ENCODE measurements at places on chromosomes 3 and 15.

GRCh38 chr3:140319739-140320138 lies 358.1 kb upstream of the TRIM42 start:
- DNase-seq: no peak

DNA sequence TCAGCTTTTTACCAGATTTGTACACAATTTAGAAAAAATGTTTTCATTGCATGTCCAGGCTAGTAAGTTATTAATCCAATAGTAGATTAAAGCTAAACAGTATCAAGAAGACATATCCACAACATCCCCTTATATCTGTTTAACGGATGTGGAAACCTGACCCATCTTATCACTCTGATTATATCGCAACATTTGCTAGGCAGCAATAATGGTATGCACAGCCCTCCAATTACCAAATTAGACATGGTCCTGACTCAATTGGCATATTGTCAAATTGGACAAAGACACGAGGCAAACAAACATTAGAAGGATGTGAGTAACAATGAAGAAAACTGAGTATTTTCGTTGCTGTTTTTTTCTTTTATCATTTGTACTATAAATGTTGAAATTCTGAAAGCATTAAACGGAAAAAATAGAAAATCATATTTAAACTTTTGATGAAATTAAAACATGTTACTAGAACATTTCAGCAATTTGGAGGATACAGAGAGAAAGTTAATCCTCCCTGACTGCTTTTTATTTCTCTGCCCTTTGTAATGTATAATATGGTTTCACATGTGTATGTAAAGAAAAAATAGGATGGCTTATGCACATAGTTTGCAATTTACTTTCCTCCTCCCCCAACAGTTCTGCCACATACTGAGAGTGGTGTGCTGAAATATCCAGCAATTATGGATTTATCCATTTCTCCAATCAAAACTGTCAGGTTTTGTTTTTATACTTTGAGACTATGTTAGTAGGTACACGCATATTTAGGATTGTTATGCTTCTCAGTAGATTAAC lies 633.7 kb downstream of the ZIC1 start:
- no peak for DNase-seq

GRCh38 chr15:89776274-89777072 lies at the start of gene MESP2:
Gene MESP2, plus strand, starts transcription at chr15:89776332. Its CDS starts 26 bp downstream, at chr15:89776358.
- DNase-seq: peak; percentile 77

DNA sequence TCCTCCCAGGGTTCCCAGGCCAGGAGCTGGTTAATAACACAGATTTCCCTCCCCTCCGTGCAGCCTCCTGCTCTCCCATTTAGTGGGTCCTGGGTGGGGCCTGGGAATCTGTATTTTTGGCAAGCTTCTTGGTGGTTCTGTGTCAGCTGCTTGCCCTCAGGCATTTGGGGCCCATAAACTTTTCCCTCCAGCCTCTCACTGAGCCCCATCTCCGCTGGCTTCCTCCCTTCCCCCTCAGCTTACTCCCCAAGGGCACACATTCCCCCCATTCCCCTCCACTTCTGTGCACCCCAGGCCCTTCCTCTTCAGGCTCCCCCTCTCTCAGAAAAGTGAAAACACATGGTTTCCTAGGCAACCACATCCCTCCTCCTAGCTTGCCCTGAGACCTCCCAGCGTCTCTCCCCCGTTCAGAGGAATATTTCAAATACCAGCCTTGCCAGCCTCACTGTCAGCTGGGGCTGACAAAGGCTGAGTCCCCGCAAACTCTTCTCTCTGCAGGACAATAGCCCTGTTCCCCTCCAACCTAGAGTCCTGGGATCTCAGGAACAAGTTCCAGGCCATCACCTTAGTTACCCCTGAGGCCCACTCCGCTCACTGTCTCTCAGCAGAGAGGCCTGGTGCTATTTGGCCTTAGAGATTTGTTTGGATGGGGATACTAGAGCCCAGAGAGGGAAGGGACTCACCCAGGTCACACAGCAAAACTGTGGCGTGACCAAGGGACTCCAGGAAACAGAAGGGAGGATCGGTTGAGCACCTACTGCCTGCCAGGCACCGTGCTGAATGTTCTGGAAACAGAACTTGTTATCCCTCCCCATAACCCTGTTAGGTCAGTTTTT lies 44.6 kb upstream of the SMAD6 start:
- DNase-seq: peak; percentile 74

DNA sequence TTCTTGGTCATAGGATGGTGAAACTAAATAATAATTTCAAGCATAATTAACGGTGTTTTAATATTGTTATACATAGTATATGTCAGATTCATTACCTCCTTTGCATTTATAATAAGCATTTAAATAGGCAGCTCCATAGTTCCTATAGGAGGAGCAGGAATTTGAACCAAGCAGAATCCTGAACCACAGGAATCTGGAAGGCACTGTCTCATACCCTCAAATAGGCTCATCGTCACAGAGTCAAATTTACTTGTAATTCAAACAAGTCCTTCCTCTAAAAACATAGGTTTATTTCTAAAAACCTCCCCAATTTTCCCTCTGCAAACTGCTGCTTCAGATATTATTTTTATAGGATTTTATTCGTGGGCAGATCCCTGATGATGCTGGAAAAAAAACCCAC lies 376.3 kb upstream of the ARHGEF26 start:
- no peak for DNase-seq

GRCh38 chr3:113698956-113699355 lies 2.5 kb upstream of the USF3 start:
- DNase-seq: no peak

DNA sequence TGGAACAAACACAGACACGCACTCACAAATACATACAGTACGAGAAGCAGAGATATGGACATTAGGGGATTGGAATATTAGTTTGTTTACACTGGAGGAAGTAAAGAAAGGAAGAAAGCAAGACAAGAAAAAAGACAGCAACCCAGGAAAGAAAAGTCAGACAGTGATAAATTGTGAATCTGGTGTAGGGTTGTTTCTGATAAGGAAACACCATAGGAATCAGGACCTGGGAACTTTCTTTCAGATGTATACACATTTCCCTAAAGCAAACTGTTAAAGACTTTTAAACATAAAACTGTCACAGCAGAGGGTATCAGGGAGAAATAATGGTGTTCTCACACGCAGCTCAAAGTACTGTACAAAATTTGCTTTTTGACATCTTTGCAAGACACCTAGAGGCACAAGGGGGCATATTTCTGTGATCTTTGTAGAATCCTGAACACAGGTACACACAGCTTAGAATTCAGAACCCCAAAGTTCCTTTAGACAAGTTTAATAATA lies 153.7 kb downstream of the TUSC7 start:
- DNase-seq: no peak

DNA sequence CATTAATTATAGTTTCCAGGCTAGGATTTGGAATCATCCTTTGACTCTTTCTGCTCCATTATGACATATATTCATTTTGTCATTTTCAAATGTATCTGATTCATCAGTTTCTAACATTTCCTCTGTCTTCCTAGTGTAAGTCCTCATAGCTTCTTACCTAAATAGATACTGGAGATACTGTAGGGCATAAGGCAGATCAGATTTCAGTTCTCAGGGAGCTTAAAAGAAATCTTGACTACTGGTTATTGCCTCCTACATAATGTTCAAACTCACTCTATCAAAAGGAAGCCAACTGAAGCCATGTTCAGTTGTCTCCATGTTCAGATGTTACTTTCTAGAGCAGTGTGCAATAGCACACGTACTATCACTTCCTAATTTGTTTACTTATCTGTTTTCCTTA lies 29.6 kb upstream of the CTDSPL2 start:
- no peak for DNase-seq

- no peak for DNase-seq
These were observed 4.8 kb downstream of the CHSY1 start for GRCh38 chr15:101246824-101247745.

DNA sequence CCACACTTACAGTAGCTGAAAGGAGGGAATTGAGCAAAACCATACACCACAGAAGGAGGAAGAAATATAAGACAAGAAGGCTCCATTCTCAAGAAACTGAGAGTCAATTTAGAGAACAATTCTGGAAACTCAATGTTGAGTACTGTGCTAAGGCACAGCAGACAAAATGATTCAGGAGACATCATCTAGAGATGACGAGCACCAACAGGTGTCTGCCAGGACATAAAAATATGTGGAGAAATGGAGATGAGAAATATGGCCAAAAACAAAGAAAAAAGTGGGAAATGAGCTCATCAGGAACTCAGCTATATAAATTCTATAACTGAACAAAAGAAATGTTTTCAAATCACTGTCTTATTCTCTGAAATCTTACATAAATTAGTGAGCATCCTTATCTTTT lies 343.7 kb downstream of the ERC2 start:
- no peak for DNase-seq

GRCh38 chr3:60064210-60065178 lies 1014.7 kb upstream of the CFAP20DC start:
- DNase-seq: no peak

DNA sequence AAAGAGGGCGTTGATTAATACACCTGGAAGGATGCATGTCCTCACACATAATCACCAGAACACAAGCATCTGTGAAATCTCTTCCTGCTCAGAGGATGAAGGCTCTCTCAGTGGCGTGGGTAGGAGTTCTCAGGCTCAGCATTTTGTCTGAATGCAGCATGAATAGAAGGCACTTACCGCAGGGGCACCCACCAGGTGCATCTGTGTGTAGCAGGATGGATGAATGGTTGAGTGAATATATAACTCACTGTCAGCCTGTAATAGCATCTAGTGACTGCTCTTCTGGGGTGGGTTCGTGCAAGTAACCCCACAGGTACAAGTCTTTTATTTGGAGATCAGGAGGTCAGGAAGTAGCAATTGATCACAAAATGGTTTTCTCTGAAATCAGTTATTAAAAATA lies 143.0 kb downstream of the SQOR start:
- DNase-seq: no peak

- no peak for DNase-seq
These were observed 299.9 kb downstream of the UACA start for GRCh38 chr15:70463453-70463834.

- no peak for DNase-seq
These were observed 1.9 kb downstream of the RUBCN start for GRCh38 chr3:197734667-197735318.

DNA sequence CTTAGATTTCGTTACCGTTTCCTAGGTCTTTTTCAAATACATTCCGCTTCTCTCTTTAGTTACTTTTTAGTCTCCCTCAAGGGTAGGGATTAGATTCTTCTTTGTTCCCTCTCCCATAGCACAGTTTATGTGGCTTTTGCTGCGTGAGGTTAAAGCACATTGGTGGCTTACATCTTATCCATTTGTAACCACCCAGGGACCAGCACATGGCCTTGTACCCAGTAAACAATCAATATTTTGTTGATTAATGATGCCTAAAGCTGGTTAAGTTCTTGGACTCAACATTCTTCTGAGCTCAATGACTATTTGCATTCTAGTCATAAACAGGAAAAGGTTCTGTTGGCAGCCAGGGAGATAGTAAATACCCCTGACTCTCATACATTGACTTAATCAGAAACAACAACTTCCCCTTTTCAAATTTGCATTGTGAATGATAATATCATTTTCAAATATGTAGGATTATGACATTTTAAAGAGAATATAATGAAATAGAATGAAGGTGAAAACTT lies 60.2 kb downstream of the CACNA1D start:
- no peak for DNase-seq

GRCh38 chr15:86690566-86690965 lies 610.9 kb downstream of the AGBL1 start:
- no peak for DNase-seq

GRCh38 chr3:71930056-71930991 lies 145.4 kb upstream of the PROK2 start:
- peak; percentile 30 for DNase-seq

- no peak for DNase-seq
These were observed 64.8 kb upstream of the LMCD1 start for GRCh38 chr3:8436661-8437287.

- peak; percentile 49 for DNase-seq
These were observed at the start of gene PCOLCE2 for GRCh38 chr3:142888481-142889211. Gene PCOLCE2, minus strand, starts transcription at chr3:142889083. Its CDS starts 187 bp downstream, at chr3:142888896.

GRCh38 chr3:40499952-40500351 lies 5.9 kb upstream of the ZNF620 start:
- no peak for DNase-seq

- no peak for DNase-seq
These were observed 1.1 kb downstream of the RBSN start for GRCh38 chr3:15097891-15098290.

GRCh38 chr3:73471986-73472787 lies 152.6 kb downstream of the PDZRN3 start:
- no peak for DNase-seq

GRCh38 chr3:167609156-167609555 lies 44.6 kb downstream of the WDR49 start:
- no peak for DNase-seq

- DNase-seq: peak; percentile 36
These were observed 145.5 kb upstream of the TPM1 start for GRCh38 chr15:62896969-62897486.

DNA sequence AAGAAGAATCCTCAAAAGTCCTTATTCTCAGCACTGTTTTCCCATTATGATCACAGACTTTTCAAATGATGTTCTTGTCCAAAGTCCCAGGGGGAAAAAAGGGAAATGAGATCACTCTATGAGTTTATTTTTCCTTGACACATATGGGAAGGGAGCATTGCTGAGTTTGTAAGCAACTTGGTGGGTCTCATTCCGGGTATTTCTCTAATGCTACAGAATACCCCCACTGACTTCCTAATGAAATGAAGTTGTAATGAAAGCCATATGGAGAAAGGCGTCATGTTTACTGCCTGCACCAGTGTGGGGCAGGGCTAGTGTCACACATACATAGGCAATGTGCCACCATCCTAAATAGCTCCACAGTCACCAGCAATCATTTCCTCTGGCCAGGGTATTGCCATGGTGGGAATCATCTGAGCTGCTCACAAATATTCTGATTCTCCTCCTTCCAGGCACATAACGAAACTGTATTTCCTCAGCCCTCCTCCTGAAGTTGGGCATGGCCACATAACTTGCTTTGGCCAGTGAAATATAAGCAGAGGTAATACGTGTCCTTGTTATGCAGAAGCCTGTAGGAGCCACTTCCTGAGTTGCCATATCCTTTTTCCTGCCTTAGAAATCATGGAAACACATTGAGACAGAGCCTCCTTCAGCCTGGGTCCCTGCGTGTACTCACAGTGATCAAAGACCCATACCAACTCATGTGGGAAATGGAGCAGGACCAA lies 41.0 kb upstream of the C15orf61 start:
- DNase-seq: no peak

DNA sequence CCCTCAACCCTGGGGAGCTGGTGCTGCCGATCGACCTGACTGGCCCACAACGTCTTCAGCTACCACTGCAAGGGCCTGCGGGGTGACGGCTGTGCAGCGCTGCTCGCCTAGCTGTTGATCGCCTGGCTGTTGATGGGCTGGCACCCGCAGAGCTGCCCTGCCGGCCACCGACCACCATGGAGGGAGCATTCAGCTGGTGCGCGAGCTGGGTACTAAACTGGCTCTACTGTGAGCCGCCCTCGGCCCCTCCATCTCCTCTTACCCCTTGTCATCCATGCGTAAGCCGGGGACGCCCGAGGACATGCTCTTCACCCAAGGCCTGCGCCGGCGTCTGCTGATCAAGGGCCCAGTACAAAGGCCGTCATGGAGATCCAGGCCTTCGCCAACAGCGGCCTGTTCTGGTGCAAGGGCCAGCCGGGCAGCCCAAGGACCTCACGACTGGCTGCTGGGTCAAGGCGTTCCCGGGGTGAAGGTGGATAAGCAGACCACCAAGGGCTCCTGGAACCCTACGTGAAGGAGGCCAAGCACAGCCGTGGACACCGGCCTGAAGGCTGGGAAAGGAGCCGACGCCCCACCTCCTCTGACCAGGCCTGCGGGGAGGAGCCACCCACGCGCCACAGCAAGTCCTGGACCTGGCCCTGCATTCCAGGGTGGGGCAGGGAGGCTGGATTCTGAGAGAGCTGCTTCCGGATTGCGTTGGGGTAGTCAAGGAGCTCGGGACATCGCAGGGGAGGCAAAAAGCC lies 46.9 kb downstream of the SFMBT1 start:
- DNase-seq: no peak
